Frontal cortex (tissue), 4 donors: ENCODE measurements at places on chromosomes 12 and 14. TPM values are rescaled to one million over a fixed set of nuclear protein-coding genes. Genes with fewer than 3 reads are reported as not detected.

The RPL10L gene
- not detected for total RNA-seq

The CFAP54 gene
- 5.3 TPM for total RNA-seq

The RGS6 gene
- total RNA-seq: 4.9 TPM

The TWF1 gene
- 187 TPM for total RNA-seq

DNA sequence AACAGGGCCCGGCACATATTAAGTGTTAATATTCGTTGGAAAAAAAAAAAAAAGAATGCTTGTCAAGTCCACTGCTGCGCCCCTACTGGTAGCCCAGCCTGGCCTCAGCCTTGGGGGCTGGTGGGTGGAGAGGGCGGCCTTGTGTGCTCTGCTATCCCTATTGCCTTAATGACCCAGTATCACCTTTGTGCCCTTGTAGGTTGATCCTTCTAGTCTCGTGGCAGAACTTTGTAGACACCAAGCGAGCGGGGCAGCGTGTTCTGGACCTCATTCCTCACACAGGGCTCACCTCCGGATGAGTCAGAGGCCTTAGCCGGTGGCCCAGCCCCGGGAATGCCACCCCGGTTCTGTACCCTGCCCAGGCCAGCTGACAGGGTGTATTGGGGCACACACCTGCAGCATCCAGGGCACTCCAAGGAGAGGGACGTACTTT, 1.8 kb upstream of the RCOR1 start:
- DNase-seq: no peak

DNA sequence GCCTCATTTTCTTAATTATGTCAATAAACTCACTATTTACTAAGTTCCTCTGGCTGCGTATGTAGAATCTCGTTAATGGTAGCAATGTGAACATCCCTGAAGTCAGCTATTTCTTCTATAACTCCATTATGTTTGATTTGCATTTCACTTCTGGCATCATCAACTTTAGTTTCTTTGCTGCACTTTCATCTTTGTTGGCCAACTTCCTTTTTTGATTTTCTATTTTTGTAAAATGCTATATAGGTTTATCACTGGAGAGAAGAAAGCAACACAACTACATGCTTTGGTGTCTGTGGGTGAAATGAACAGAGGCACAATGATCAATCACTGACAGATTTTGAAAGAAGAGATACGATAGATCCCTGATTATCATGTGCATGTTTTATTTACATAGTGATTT, 58.5 kb upstream of the ATF7IP start:
- no peak for DNase-seq

DNA sequence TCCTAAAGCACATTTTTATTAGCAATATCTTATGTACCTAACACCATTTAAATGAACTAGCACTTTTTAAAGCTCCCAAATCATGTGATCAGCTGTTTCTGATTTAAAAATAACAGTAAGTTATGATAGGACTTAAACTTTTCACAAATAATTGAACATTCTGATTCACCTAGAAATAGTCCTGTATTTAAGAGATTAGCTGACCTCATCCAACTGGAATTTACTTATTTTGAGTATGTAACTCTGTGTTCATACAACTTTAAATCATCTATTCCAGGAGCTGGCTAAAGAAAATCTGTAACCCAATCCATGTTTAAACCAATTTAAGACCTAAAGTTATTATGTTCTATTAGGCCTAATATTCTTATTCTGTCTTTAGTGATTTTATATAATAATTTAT, 184.3 kb downstream of the CCDC91 start:
- DNase-seq: no peak

GRCh38 chr12:116207274-116207673, 70.2 kb downstream of the MED13L start:
- no peak for DNase-seq

DNA sequence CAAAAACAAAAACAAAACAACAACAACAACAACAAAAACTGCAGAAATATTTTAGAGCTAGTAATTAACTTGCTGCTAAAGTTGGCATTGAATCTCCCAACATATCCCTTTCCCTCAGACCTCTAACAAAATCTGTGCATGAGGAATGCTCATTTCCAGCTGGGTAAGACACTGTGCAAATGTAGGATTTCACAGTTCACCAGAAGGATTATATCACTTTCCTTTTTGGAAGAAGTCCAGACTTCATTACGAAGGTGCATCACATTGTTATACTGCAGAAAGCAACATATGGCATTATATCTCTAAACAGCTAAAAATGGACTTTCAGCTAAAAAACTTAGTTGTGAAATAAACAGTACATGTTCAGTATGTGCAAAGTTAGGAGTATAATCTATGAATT, 341.8 kb downstream of the FSCB start:
- no peak for DNase-seq
